Tongue (tissue), 3 donors: ENCODE measurements at places on chromosomes 7 and 10.
A peak's percentile ranks its signal among the peaks of the same experiment; 100 is the strongest.

DNA sequence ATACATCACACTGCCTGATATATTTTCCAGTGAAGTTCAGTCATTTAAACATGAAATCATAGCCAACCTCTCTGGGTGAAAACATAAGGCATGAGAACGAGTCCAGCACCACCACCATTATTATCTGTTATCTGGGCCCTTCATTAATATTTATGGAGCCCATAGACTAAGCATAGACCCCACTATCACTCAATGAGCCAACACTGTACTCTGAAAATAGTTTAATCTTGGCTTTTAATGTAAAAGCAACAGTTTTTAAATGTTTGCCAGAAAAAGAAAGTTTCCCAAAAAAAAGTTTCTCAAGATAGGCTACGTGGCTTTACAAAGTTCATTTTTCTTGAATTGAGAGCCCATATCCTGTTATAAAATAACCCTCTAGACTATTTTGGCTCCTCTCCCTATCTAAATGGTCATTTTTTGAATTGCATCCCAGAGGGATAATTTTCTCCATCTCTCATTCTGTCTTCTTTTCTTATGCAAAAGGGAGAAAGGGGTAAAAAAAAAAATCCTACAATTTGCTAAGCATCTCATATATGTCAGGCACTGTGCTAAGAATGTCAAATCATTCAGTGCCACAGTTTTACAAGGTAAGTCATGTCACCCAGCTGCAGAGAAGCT, 66.1 kb downstream of the FZD1 start:
- DNase-seq = no peak

- DNase-seq = no peak
These were observed 10.6 kb downstream of the BHLHA15 start for GRCh38 chr7:98221611-98222532.

GRCh38 chr7:155831807-155832524, 19.7 kb upstream of the SHH start:
- DNase-seq = no peak

GRCh38 chr7:32217341-32218153, 147.3 kb upstream of the PDE1C start:
- DNase-seq = no peak

- DNase-seq = peak; percentile 71
These were observed at the start of gene PLPP4 for GRCh38 chr10:120456626-120457430. Gene PLPP4, plus strand, starts transcription at chr10:120457227. Its CDS starts 79 bp downstream, at chr10:120457306.
